Activated CD8-positive, alpha-beta T cell treated with anti-CD3 and anti-CD28 coated beads, Interleukin-2, amount 10 ng/mL, durations not matched to agents 7 days and 5 days (primary cell): ENCODE measurements at places on chromosomes 5 and 9. TPM values are rescaled to one million over a fixed set of nuclear protein-coding genes. Genes with fewer than 3 reads are reported as not detected.

Gene PCDHGA7
- total RNA-seq, result not detected

Gene SPINK7
- total RNA-seq, result not detected

Gene TMEM171
- not detected for total RNA-seq

Gene TRPM6
- total RNA-seq, result not detected

Gene SMIM33
- total RNA-seq, result 0.32 TPM

Gene FBLL1
- 0.37 TPM for total RNA-seq

Gene LCN1
- total RNA-seq, result not detected

Gene MEF2C
- total RNA-seq, result 0.53 TPM

Gene OMD
- total RNA-seq, result not detected

Gene RLN1
- 1.5 TPM for total RNA-seq

Gene DDX4
- 0.61 TPM for total RNA-seq

Gene CDH9
- total RNA-seq, result not detected

Gene SPINK5
- not detected for total RNA-seq

Gene ZNF354C
- total RNA-seq, result 6.8 TPM

Gene PCDHA10
- not detected for total RNA-seq

Gene MED10
- 49.2 TPM for total RNA-seq

Gene NUTM2F
- total RNA-seq, result not detected
